Activated CD8-positive, alpha-beta memory T cell treated with anti-CD3 and anti-CD28 coated beads, Interleukin-2, amount 10 ng/mL, durations not matched to agents 7 days and 5 days (primary cell): ENCODE measurements at places on chromosomes 2 and 18.

- no peak for DNase-seq
Observed at GRCh38 chr2:236250286-236250685, 13.9 kb downstream of the ASB18 start.

DNA sequence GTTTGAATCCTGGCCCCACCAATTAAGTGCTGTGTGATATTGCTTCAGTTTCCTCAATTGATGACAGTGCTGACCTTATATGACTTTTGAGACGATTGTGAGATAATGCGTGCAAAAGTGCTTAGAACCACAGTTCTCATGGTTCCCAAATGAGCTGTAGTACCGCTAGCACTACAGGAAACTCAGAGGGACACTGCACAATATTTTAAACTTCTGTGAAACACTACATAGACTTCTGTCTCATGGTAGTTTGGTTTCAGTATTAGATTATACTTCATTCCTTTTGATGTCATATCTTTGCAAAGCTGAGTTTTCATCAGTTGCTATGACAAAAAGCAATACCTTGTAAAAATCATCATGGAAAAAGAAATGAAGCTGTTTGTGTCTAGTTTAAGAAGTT lies 368.0 kb downstream of the PARD3B start:
- DNase-seq: no peak

DNA sequence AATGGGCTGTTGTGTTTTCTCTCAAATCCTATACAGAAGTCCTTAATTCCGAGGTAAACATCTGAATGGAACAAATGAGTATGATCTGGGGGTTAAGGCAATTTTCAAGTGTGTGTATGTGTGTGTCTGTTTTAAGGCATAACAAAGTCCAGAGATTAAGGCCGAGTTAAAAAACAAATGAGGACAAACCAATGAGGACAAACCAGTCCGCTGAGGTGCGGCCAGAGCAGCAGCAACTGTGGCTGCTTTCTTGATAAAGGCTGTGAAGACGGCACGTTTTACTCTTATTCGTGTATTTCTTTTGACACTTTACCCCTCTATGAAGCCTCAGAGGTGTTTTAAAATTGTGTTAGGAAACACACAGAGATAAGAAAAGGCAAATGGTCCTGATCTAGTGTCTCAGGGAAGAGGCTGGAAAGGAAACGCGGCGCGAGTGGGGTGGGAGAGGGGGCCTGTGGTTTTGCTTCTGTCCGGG lies 495 bp upstream of the GULP1 start:
- DNase-seq: no peak

DNA sequence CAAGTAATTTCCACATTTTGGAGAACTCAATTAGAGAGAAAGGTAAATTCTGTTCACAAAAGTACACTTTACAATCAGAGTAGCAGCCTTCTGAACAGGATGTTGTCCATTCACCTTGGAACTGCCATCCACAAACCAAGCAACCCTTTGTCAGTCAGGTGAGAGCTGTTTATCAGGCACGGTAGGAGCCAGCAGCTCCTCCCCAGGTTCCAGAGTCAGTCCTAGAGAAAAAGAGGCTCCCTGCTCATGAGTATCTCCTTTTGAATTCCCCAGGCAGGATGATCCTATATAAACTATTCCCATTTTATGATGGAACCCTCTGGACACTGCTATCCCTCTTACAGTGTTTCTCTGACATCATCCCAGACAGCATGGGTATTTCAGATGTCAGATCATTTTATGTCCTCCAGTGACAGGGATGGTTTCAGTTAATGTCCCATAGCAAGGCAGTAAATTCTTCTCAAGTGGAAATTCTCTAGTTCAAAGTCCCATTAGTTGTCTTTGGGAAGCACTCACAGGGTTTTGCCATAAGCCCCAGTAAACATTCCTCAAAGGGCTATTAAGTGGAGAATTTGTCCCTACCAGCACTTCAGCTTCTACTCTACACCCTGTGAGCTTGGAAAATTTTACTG lies 34.5 kb upstream of the CSRNP3 start:
- no peak for DNase-seq

DNA sequence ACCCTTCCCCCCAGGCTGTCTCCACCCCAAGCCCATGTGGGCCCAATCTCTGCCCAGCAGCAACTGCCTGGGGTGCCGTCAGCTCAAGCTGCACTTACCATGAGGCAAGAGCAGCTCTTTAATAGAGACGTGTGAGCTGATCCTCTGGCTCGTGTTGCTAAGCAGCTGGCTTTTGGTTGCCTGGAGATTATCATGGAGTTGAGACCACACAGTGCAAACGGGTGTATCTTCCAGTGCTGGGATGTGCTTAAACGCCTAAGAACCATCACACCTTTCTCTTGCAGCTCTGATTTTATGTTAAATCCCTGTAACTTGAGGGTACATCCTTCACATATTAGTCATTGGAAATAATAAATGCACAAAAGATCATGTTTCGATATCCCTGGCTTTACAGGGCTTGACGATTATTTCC lies 271.1 kb downstream of the PRKCE start:
- no peak for DNase-seq

DNA sequence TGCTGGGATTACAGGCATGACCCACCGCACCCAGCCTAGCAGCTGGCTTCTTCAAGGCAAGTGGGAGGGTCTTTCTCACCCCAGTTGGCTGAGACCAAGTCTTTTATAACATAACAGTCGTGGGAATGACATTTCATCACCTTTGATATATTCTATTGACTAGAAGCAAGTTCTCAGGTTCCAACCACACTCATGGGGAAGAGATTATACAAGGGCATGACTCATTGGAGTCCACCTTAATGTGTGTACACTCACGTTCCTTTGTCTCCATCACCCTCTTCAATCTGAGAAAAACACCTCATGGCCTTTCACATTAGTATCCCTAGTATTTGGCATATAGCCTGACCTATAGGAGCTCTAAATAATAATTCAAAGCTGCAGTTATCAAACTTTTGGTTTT lies 2.8 kb upstream of the BBS5 start:
- DNase-seq: no peak

GRCh38 chr2:52810460-52810859 lies 957.1 kb upstream of the CHAC2 start:
- no peak for DNase-seq

GRCh38 chr2:161414042-161415033 lies 1.8 kb upstream of the TBR1 start:
- DNase-seq: peak; percentile 42

- no peak for DNase-seq
Observed at GRCh38 chr2:240926516-240927389, 20.6 kb downstream of the CROCC2 start.

DNA sequence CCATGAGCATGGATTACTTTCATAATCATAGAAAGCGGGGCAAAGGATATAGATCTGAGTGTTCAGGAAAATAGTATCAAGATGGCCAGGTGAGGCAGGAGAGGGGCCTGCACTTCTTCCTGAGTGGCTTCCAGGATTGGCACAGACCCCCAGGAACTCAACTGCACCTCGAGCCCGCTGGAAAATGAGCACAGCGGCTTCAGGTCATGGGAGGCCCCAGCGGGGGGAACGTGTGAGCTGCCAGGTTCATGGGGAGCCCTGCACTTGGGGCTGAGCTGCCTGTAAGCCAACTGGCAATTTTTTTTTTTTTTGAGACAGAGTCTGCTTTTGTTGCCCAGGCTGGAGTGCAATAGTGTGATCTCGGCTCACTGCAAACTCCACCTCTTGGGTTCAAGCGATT lies 81.5 kb upstream of the ODC1 start:
- DNase-seq: no peak

- DNase-seq: no peak
Observed at GRCh38 chr18:12034241-12035100, 53.2 kb downstream of the IMPA2 start.

DNA sequence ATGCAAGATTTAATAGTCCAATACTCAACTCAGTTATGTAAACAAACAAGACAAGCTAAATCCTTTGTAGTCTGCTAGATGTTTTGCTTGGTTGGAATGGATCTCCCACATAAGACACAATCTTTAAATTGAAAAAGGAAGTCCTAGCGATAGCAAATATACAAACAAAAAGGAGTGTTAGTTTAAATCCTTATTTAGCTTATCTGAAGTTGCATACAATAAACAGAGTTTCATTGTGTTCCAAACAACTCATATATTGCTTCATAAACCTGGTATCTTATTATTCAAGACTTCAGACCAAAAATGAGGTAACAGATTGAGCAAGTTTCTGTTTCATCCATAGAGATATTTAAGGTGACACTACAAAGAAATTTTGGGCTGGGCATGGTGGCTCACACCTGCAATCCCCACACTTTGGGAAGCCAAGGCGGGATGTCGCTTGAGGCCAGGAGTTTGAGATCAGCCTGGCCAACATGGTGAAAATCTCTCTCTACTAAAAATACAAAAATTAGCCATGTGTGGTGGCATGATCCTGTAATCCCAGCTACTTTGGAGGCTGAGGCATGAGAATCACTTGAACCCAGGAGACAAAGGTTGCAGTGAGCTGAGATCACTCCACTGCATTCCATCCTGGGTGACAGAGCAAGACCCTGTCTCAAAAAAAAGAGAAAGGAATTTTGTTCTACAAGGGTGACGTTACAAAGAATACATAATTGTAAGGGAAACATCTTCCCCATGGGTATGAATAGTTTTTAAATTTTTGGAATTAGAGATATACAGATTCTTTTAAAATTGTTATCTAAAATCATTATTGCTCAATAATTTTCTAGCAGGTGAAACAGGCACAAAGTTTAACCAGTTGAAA lies 150.5 kb upstream of the L3MBTL4 start:
- DNase-seq: no peak

GRCh38 chr2:235460548-235461047 lies 33.2 kb upstream of the AGAP1 start:
- DNase-seq: no peak

- DNase-seq: no peak
Observed at GRCh38 chr18:23259701-23260681, 124.7 kb downstream of the CABLES1 start.

DNA sequence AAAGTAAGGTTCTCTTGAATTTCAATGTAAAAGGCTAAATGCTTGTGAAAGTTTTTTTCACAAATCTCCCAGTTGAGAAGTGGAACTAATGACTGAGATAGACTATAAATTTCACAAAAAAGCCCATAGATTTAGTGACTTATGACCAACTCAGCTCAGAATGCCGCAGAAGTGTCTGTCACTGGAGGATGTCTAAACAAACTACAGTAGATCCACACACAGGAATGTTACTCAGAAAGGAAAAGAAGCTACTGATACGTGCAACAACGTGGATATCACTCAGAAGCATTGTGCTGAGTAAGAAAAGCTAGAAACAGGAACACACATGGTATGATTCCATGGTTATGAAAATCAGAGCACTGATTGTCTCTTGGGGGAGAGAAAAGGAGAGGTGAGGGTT lies 151.9 kb downstream of the DOCK10 start:
- no peak for DNase-seq

DNA sequence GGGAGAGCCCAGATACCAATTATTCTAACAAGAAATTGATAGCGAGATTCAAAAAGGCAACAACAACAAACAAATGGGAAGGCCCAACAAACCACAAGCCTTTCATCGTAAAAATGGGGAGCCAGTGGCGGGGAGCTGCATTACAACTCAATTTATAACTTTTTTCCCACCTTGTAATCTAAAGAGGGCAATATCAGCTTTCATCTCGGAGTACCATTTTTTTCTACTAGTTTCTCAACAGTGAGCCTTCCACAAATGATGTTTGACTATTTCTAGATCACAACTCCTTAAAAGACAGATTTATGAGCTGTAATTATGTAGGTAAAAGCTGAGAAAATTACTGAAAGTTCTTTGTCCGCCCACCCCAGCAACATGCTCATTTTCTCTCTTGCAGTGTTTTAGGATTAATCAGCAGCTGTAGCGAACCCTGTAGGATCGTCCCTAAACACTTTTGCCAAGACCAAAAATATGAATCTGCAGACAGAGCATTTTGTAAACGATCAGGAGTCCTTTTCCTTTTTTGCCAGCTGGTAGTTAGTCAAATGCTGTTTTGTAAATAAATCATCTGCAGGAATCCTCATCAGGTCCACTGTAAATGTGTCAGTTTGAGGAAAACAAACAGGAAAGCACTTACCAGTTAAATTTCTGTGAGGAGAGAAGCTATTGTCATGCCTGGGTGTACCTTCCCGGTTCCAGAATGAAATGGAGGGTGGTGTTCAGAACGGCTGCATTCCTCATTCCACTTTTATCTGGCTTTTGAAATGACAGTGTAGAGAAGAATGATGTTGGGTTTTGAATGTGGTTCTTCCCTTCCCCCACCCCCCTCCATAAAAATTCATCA lies 53.2 kb downstream of the EEF1B2 start:
- no peak for DNase-seq

- no peak for DNase-seq
Observed at GRCh38 chr18:37383846-37384595, 181.6 kb downstream of the CELF4 start.

- peak; percentile 47 for DNase-seq
Observed at GRCh38 chr2:136212426-136213378, 94.8 kb upstream of the CXCR4 start.

GRCh38 chr2:229780856-229781773 lies 66.8 kb upstream of the DNER start:
- DNase-seq: no peak

DNA sequence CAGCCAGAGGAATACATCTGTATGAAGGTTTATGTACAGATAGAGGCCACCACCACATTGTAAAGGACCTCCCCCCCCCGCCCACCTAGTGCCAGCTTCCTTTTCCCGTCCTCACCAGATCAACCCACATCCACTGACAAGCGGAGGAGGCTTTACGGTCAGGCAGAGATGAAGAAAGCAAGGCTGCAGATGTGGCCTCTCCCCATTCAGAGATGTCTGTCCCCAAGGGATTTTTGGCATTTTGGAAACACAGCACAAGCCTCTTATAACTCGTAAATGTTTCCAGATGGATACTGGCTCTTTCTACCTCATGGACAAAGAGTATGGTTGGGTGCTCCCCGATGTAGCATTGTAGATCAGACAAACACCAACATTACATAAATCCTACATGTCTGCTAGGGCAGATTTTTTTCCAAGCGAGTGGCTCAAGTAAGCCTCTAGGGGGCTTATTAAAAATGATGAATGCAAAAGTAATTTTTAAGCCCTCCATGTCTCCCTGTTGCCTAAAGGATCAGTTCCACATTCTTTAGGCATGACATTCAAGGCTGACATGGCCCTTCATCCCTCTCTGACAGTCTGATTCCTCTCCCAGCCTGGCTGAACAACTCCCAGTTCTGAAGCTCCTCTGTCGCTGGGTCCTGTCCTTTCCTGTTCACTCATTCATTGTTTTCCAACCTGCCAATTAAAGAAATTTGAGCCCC lies 11.7 kb downstream of the VIT start:
- no peak for DNase-seq

DNA sequence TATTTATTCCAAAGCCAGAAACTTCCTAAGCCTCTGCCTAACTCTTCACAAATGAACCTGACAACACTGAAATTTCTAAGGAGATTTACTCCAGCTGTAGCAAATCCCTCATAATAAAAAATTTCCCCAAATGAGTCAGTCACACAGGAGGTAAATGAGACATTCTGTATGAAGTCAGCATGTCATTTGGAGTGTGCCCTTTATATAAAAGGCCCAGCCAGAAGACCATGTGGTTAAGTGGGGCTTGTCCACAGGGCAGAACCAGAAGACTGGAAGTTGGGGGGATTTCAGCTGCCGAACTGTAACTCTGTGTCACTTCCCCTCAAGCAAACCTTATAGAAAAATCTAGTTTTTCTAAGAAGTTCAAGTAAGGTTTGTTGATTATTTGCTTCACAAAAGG lies 30.2 kb downstream of the NRP2 start:
- no peak for DNase-seq
